ENCODE measurements at places on chromosomes 6 and 20.

- DNase-seq = peak; percentile 73
These were observed 613 bp upstream of the DLL1 start for GRCh38 chr6:170291271-170292110.

DNA sequence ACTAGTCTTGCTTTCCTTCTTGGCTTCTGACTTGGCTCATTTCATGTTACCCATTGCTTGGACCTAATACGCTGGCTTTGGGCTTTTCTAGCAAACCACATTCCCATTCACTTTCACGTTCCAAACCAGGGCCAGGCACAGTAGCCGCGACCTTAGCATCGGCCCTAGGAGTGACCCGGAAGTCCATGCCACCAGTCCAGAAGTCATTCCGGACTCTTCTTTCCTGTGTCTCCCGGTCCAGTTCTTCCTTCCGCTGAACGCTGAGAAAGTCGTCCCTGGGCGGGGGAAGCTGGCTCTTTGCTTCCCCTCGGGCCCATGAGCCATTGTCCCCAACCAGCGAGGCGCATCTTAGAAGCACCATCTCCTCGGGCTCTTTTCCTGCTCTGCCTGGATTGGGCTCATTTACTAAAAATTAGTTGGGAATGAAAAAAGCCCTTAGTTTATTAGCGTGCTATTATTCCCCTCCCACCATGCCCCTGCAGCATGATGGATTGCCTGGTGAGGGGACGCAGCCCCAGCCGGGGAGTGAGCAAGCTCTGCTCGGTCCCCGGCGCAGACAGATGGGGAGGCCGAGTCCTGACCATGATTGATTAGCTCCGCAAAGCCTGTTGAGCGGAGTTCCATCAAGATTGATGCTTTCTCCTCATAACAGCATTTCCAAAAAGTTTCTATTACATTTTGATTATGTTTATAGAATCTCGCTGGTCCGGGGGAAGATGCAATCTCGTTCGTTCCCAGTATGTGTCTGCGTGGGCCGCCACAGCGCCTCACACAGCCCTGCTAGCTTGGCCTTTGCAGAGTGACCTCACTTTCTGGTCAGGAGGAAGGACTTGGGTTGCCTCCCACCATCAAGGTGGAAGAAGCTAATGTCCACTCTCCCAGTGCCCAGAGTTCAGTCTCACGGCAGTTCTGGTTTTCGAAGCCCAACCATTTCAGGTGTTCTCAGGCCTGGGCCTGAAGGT is 115.1 kb upstream of the TOP1 start:
- no peak for DNase-seq

- no peak for DNase-seq
These were observed 1.9 kb downstream of the SLCO4A1 start for GRCh38 chr20:62644044-62644795.

- DNase-seq = no peak
These were observed 6.7 kb upstream of the VNN2 start for GRCh38 chr6:132764370-132764769.

DNA sequence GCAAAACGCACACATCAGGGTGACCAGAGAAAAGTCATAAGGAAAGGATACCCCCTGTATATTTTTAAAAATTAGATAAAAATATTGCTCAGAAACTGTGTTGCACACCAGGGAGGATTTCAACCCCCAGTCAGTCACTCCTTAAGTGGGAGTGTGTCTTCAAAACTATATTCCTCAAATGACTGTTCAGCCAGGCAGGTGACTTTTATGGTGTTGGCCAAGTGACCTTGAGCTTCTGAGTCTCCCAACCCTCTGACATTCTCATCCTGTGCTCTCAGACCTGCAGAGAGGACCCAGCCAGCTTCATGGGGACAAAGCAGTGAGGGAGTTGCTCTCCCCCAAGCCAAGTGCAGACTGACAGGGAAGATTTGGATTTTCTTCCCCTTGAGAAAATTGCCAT is 311.9 kb upstream of the JARID2 start:
- DNase-seq = no peak

DNA sequence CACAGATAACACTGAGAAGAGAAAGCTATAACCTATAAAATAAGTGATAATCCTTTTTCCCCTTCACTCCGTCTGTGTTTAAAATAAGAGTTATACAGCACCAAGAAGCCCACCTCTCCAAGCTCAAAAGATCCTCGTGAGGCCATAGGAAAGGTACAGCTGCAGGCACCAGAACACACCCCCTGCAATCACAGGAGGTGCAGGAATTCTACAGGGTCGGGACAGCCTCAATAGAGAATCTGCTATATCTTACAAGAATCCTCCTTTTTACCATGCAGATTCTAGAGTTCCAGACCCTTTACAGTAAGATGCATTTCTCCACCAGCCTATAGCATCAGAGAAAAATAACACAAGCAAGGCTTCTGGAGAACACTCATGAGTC is 5.0 kb upstream of the ADGRF1 start:
- DNase-seq = no peak

DNA sequence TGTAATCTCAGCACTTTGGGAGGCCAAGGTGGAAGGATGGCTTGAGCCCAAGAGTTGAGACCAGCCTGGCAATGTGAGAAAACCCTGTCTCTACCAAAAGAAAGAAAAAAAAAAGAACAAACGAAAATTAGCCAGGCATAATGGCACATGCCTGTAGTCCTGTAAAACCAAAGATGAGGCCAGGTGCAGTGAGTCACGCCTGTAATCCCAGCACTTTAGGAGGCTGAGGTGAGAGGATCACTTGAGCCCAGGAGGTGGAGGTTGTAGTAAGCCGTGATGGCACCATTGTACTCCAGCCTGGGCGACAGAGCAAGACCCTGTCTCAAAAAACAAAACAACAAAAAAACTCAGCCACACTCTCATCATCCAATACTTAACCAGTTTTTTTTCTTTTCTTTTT is 32.5 kb upstream of the KIF3B start:
- no peak for DNase-seq

DNA sequence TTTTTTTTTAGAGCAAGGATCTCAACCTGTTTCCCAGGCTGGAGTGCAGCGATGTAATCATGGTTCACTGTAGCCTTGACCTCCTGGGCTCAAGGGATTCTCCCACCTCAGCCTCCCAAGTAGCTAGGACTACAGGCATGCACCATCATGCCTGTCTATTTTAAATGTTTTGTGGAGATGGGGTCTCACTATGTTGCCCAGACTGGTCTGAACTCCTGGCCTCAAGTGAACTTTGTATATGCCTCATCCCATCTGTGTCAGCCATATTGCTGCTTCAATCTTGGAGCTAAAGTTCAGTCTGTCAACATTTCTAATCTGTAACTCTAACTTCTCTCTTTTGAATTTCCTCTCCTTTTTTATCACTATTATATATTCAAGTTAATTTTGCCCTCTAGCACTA is 54.3 kb downstream of the CD164 start:
- no peak for DNase-seq

DNA sequence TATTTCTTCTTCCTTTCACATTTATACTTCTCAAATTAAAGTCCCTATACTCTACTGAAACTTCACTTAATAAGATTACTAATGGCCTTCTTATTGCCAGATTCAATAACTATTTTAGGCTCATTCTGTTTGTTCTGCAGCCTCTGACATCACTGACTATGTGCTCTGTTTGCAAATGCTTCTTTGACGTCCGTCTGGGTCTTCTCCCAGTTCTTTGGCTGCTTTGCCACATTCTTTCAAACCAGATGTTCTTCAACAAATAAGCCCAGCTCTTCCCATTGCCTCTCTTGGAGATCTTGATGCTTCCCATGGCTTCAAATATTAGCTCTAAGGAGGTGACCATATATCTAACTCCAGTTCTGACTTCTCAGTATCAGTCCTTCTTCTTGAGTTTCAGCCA is 117.4 kb downstream of the BTBD9 start:
- no peak for DNase-seq

DNA sequence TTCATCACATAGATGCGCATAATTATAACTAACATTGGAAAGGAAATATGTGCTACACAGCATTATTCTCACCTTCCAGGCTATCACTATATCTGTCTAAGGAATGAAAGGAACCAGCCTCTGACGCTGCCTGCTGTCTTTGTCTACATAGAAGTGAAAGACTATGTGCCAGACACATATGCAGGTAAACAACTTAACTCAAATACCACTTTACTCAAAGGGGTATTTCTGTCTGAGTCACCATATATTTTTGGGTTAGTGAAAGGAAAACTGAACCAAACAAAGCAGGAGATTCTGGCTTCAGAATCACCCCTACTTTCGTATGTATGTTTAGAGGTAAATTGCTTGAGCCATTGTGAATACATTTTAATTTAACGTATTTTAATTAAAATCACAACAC is 328.6 kb upstream of the PLCB4 start:
- DNase-seq = no peak

DNA sequence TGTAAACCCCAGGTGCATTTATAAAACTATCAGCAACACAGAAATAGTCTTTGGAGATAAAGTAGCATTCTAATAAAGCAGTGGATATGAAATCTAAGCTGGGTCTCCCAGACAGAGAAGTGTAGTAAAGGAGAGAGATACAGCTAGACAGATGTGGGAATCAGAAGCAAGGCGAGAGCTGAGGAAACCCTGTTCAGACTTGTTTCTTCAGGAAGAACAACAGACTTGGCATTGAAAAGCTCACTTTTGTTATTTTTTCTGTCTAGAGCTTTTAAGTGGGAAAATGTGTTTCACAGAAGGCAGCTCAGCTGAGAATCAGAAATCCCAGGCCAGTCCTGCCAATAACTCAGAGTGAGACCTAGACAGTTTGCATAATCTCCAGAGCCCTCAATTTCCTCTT is 52.9 kb downstream of the SLC35B3 start:
- no peak for DNase-seq

DNA sequence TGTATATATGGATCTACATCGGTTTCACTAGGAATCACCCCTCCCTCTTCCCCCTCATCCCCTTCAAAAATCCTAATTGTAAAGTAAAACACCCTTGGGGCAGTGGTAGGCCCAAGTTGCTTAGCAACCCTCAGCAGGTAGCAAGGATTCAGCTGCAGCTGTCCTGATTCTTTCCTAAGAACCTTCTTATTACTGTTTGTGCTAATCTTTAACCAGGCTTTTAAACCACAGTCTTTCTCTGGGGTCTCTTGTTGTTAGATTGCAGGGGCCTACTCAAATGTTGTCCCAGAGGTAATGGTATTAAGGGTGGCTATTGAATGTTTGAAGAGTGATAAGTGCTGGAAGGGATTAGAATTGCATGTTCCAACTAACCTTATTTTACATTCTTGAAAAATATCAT is 46.4 kb downstream of the PRL start:
- no peak for DNase-seq

DNA sequence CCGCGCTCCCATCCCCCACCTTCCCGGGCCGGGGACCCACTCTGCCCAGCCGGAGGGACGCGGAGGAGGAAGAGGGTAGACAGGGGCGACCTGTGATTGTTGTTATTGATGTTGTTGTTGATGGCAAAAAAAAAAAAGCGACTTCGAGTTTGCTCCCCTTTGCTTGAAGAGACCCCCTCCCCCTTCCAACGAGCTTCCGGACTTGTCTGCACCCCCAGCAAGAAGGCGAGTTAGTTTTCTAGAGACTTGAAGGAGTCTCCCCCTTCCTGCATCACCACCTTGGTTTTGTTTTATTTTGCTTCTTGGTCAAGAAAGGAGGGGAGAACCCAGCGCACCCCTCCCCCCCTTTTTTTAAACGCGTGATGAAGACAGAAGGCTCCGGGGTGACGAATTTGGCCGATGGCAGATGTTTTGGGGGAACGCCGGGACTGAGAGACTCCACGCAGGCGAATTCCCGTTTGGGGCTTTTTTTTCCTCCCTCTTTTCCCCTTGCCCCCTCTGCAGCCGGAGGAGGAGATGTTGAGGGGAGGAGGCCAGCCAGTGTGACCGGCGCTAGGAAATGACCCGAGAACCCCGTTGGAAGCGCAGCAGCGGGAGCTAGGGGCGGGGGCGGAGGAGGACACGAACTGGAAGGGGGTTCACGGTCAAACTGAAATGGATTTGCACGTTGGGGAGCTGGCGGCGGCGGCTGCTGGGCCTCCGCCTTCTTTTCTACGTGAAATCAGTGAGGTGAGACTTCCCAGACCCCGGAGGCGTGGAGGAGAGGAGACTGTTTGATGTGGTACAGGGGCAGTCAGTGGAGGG is 2.8 kb downstream of the SOX4 start:
- peak; percentile 66 for DNase-seq

- DNase-seq = no peak
These were observed 128.2 kb downstream of the SASH1 start for GRCh38 chr6:148470606-148471465.

- no peak for DNase-seq
These were observed 80.3 kb upstream of the BMP5 start for GRCh38 chr6:55955684-55956083.

DNA sequence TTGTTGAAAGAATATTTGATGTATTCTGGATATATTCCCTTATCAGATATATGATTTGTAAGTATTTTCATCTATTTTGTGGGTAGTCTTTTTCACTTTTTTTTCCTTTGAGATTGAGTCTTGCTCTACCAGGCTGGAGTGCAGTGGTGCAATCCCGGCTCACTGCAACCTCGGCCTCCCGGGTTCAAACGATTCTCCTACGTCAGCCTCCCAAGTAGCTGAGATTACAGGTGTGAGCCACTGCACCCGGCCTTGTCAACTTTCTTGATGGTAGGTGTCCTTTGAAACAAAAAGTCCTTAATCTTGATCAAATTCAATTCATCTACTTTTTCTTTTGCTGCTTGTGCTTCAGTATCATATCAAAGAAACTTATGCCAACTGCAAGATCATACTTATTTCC is 297.2 kb upstream of the NRSN1 start:
- no peak for DNase-seq

GRCh38 chr6:90411292-90411781 is 114.7 kb upstream of the BACH2 start:
- peak; percentile 69 for DNase-seq

GRCh38 chr6:82597201-82597600 is 233.6 kb downstream of the TPBG start:
- no peak for DNase-seq

GRCh38 chr6:25537349-25538018 is 114.5 kb upstream of the SCGN start:
- DNase-seq = no peak

GRCh38 chr6:28251661-28252008 is 434 bp downstream of the ZKSCAN4 start:
- DNase-seq = no peak

GRCh38 chr20:63768591-63769515 is 29.3 kb downstream of the SLC2A4RG start:
- no peak for DNase-seq

DNA sequence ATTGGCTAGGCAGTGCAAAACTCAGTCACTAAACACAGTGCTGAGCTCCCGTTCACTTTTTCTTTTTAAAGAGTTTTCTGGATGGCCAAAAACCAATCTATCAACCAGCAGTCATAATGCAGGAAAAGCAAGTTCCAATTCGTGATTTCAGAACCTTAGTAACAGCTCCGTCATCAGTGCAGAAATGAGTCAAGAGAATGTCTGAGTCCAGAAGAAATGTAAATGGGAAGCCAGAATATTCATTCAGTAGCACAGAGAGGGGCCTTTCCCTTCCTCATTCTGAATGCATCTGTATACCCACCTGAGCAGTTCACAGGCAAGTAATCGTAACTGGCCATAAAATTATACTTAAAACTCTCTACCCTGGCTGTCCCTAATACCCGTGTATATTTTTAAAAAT is 20.4 kb downstream of the HUS1B start:
- no peak for DNase-seq
